ENCODE measurements at places on chromosomes 4 and X.

GRCh38 chrX:44596277-44596676 lies 53.6 kb upstream of the FUNDC1 start:
- DNase-seq = no peak

DNA sequence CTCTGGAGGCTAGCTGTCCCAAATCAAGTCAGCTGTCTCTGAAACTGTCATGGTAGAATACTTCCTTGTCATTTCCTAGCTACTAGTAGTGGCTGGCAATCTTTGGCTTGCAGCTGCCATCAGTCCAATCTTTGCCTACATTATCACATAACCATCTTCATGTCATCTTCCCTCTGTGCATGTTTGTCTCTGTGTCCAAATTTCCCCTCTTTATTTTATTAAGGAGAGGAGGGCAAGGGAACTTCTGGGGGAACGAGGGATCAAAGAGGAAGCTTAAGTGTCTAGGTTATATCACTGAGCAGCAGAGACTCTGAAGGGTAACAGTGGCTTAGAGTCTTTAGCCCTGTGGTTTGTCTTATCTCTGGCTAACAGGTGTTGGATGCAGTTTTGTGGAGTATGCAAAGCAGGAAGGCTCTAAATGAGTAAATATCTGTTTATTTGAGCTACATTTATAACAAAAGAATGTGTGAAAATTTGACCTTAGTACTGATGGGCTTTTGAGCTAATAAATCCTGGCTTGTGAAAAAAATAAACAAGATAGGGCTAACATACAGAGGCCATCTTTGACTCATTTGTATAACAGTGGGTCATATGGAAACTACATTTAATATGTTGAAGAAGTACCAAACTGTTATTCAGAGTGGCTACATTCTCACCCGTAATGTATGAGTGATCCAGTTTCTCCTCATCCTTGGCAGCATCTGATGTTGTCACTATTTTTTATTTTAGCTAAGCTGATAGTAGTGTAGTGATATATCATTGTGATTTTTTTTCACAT lies 49.4 kb upstream of the ENOX2 start:
- DNase-seq = no peak

DNA sequence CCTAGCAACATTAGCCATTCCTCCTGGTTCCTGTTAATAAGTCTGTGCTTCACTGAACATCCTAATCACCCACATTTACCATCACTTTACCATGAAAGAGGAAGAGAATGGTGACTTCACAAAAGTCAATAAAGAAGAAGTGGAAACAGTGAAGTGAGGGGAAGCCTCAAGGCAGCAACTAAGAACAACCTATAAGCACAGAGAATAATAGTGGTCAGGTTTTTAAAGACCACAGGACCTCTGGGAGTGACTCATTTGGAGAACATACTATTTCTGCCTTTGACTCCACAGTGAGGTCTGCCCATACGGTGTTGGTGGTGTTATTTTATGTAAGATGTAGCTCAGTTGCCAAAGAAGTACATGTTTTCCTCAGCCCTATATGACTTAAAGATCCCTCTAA lies 86.0 kb upstream of the TET2 start:
- no peak for DNase-seq

- DNase-seq = no peak
Measured at GRCh38 chrX:29691044-29691443, 524.3 kb upstream of the MAGEB2 start.

DNA sequence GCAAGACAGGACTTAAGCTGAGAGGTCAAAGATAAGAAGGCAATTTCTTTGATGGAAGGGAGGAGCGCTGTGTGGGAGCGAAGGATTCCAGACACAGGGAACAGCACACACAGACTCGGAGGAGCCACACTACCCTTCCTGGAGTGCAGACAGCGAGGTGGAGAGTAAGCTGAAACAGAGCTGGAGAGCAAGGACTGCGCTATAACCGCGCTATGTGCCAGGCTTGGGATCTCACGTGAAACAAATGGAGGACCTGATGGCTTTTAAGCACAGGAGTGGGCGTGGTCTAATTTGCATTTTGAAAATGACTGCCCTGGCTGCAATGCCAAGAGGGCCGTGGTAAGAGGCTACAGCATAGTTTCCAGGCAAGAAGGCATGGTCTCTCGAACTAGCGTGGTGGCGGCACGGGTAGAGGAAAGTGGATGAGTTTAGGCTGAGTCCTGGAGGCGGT lies 113.9 kb upstream of the SORBS2 start:
- no peak for DNase-seq

Measured in PC-9 (cell line).